ENCODE measurements at places on chromosomes 5 and 9.
A peak's percentile ranks its signal among the peaks of the same experiment; 100 is the strongest.

DNA sequence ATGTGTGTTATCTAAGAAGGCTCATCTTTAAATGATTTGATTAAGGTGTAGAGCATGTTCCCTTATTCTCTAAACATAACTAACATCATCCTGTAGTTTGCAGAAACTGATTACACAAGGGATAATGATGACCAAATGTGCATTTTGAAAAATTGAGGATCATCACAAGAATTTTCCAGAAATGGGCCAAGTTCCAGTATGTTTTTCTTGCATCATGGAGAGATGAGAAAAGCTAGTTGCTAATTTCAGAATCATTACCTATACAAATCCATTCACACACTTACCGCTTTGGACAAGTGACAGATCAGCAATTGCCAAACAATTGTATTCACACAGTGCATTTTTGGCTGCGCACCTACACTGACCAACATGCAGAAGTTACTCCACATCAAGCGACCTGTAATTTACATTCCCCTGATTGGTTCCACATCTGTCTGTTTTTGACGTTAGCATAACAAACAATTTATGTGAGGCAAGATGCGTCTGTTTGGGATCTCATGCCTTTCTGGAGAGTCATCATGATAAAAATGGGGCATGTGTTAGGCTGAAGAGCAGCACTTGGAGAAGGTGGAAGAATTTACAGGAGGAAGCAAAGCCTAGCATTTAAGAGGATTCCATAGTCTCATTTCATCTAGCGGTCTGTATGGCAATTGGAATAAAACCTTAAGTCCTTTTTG is 2.8 kb upstream of the BNC2 start:
- DNase-seq: no peak

- no peak for DNase-seq
These were observed 114.7 kb downstream of the LPAR1 start for GRCh38 chr9:110923601-110924000.

- no peak for DNase-seq
These were observed 78.4 kb downstream of the NTNG2 start for GRCh38 chr9:132239999-132240840.

GRCh38 chr5:80150731-80151130 is 105.1 kb downstream of the SERINC5 start:
- no peak for DNase-seq

DNA sequence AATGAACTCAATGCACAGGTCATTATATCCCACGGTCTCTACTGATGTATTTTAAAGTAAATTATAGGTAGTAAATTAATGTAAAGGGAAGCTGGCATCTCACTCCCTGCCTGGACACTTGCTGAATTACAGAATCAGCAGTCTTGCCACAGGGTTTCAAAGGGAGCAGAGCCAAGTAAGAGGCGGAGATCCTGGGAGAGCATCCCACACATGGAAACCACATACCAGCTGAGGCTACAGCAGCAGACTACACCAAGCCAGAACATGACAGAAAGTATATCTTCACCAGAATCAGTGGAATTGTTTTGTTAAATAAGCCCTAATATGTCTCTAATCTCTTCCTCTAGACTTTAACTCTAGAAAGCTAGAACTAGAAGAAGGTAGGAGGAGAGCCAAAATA is 1689.2 kb upstream of the WWC1 start:
- no peak for DNase-seq

DNA sequence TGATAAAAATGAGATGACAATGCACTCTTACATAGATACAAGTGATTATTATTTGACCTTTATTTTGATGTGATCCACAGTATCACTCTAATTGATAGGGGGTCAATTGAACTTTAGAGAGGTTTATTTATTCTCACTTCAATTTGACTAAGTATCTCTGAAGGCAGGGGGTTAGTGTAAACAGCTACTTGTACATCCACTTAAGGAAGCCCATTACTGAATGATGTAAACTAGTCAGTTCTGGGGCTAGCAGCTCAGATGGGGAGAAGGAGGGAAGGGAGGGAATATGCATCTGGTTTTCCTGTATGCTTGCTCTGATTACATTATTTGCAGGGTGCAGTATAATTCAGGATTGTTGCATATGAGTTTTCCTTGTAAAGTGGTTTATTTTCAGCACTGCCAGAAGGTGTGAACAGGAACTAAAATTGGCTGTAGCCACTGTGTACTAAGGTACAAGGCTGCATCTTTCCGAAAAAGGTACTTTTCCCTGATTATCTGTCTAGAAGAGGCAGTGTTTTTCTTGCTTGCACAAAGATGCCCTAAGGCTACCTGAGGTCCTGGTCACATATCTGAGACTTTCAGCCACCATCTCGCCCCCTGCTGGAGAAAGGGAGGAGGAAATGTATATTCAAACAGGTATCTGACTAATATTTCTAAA is 51.2 kb downstream of the MRPS27 start:
- DNase-seq: peak; percentile 59

DNA sequence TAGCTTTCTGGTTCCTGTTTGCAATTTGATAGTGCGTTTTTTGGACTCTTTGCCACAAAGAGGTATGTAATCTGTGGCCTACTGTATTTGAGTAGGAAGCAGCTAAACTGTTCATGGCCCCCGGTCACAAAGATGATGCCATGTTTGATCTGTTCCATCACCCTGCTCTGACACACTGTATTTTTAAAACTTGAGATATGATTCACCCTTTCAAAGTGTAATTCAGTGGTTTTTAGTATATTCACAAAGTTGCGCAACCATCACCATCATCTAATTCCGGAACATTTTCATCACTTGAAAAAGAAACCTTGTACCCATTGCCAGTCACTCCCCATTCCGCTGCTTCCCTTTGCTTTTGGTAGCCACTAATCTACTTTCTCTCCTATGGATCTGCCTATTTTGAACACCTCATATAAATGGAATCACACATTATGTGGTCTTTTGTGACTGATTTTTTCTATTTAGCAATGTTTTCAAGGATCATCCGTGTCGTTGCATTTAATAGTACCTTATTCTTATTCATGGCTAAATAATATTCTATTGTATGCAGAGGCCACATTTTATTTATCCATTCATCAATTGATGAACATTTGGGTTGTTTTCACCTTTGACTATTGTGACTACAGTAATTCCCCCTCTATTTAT is 141.6 kb downstream of the NR3C1 start:
- no peak for DNase-seq

DNA sequence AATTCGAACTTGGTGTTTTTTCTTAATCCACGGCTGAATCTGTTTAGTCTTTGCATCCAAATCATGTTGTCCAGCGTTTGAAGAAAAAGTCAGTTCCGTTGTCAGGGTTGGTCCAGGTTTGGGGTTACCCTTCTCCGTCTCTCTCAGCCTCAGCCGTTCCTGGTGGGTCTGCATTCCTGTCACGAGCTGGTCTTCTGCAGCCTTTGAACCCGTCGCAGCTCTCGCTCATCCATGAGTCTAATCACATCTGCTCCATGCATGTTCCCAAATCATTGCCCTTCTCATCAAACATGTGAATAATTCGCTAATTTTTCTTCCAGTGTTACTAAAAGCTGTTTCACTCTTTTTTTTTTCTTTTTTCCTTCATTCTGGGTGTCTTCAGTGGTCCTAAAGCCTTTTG is 39.0 kb upstream of the EXOC3 start:
- DNase-seq: no peak

GRCh38 chr5:3009605-3010004 is 258.1 kb upstream of the IRX2 start:
- no peak for DNase-seq

GRCh38 chr5:40599676-40600075 is 80.0 kb upstream of the PTGER4 start:
- no peak for DNase-seq

GRCh38 chr5:145244788-145245187 is 590.4 kb downstream of the PRELID2 start:
- no peak for DNase-seq

DNA sequence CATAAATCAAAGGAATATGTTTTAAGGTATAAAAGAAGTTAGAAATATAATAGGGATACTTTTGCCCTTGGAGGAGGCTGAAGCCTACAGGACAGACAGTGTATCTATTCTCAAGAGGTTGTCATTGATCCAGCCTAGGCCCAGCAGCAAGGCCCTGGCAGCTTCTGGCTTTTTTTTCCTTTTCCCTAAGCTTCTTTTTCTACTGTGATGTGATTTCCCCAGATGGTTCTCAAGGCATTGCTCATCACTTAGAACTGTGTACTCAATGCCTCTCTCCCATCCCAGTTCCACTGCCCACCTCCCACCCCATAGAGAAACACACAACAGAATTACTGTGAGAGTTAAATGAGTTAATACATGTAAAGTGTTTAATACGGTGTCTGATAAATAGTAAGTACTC is 88.6 kb downstream of the SLC44A1 start:
- no peak for DNase-seq

- no peak for DNase-seq
These were observed 11.9 kb downstream of the PDE6A start for GRCh38 chr5:149932445-149933350.

DNA sequence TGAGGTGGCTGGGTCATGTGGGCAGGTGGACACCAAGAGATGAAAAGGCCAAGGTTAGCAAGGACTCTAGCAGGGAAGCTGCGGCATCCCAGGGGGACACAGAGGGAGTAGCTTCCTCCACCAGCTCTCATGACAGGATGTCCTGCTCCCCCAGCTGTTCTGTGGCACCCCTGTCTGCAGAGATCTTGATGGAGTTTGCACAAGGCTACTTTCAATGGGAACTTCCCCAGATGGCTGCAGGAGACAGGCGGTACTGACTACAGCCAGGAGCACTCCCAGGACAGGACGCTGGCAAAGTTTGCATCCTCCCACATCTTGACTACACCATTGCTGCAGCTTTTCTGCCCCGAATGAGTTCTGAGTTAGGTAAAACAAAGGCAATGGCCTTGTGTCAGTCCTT is 312.8 kb downstream of the TLE4 start:
- no peak for DNase-seq

All from CD4-positive, alpha-beta T cell treated with Interferon alpha-2 for 1 hour (primary cell).